ENCODE measurements at places on chromosomes 4 and X. TPM values are rescaled to one million over a fixed set of nuclear protein-coding genes. Genes with fewer than 3 reads are reported as not detected.

IQCM gene
- total RNA-seq: not detected

- no peaks in the 10 kb centered on the region for H3K4me1 ChIP-seq
- H3K27ac ChIP-seq: no peak overlapping the region
- no peaks in the 10 kb centered on the region for H3K27me3 ChIP-seq
- H3K36me3 ChIP-seq: no peaks in the 10 kb centered on the region
- DNase-seq: no peak
- no peak overlapping the region for H3K4me3 ChIP-seq
These were observed 211.2 kb downstream of the CPEB2 start for GRCh38 chr4:15213302-15213970.

DNA sequence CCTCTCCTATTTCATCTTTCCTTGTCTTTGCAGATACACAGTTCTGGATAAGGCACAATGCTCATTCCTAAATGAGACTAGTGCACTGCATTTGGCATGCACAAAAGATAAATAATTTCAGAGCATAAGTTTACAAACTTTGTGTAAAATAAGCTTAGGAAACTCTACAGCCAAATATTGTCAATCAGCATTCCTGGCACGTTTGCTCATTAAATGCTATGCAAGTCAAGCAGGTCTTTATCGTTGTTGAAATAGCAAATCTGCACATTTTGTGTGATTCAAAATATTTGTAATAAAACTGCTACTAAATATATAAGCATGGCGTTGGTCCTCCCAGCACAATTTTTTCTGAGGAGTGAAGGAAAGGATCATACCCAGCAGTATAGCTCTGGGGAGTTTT is 322.1 kb upstream of the NOCT start:
- no peaks in the 10 kb centered on the region for H3K36me3 ChIP-seq
- no peak for DNase-seq
- no peaks in the 10 kb centered on the region for H3K27me3 ChIP-seq

GAGE12J gene
- total RNA-seq: not detected

- H3K27ac ChIP-seq: no peak overlapping the region
- H3K36me3 ChIP-seq: no peaks in the 10 kb centered on the region
- no peaks in the 10 kb centered on the region for H3K4me1 ChIP-seq
- no peak overlapping the region for H3K4me3 ChIP-seq
These were observed 95.4 kb downstream of the NKX6-1 start for GRCh38 chr4:84403656-84404055.

- H3K27me3 ChIP-seq: no peaks in the 10 kb centered on the region
- H3K4me3 ChIP-seq: no peak overlapping the region
- no peaks in the 10 kb centered on the region for H3K4me1 ChIP-seq
- H3K27ac ChIP-seq: no peak overlapping the region
- no peak for DNase-seq
These were observed 13.2 kb upstream of the CAPN6 start for GRCh38 chrX:111283446-111283845.
